GM12864 (cell line): ENCODE measurements at places on chromosomes 7 and 10.

GRCh38 chr10:11698691-11699549 lies 43.3 kb upstream of the ECHDC3 start:
- peak; percentile 68 for DNase-seq

DNA sequence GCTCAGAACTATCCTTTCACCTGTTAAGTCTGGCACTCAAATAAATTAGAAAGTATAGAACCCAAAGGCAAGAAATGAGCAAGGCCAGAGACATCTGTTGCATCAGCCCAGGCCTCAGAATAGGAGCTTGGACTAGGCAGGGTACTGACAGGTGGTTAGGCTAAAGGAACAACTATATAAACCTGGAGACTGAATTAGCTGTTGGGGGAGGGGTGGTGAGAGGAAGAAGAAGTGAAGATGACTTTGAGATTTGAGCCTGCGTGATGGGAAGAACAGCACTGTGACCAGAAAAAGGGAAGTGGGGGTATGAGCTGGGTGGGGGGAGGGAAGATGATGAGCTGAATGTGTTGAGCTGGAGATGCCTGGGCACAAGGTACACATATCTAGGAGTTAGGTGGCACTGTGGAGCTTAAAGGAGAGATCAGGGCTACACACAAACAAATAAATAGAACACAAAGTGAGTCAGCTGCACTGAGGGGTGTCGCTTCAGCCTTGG lies 244.7 kb downstream of the PTEN start:
- peak; percentile 95 for DNase-seq

DNA sequence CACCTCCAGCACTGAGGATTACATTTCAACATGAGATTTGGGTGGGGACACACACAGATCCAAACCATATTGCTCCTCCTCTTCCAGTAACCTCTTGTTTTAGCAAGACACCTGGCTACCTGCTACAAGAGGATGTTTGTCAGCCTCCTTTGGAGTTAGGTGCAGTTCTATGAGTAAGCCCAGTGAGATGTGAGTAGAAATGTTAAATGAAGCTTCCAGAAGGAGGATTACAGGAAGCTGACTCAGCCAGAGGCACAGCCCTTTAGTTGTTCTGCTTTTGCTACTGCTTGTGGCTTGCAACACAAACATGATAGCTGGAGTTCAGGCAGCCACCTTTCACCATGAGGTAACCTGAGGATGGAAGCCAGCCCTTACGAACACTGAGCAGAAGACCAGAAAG lies 382.7 kb upstream of the RNF32 start:
- DNase-seq = no peak

GRCh38 chr7:136655414-136655813 lies 213.0 kb upstream of the CHRM2 start:
- no peak for DNase-seq

DNA sequence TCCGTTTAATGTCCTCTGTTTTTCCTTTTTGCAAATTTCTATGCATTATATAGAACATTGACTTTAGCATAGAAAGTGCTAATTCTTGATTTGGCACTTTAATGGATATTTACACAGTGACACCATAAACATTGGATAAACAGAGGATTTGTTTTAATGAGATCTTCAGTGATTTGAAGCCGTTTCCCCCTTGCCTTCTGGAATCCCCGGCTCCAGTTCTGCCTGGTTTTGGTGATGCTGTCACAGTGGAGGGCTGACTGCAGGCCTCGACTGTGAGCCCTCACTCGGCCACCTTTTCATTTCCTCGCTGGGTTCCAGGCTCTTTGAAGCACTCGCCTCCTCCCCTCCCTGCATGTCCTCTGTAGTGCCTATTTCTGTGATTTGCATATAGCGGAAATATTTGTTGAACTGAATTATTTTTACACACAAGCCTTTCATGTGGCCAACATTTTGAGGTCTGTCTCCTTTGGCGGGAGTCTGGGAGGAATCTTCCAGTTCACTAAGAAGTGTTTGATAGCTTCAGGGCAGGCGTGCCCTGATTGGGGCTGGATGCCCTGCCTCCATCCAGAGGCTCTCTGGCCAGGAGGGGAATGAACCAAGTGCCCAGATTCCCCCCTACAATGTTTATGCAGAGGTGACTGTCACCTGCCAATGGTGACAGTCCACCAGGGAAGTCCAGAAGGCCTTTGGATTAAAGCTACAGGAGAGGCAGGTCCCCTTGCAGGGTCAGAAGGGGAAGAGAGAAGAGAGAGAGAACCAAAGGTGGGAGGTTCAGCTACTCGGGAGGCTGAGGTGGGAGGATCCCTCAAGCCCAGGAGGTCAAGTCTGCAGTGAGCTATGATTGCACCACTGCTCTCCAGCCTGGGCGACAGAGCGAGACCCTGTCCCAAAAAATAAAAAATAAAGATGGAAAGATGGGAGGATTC lies 67.5 kb downstream of the CUX1 start:
- peak; percentile 18 for DNase-seq

DNA sequence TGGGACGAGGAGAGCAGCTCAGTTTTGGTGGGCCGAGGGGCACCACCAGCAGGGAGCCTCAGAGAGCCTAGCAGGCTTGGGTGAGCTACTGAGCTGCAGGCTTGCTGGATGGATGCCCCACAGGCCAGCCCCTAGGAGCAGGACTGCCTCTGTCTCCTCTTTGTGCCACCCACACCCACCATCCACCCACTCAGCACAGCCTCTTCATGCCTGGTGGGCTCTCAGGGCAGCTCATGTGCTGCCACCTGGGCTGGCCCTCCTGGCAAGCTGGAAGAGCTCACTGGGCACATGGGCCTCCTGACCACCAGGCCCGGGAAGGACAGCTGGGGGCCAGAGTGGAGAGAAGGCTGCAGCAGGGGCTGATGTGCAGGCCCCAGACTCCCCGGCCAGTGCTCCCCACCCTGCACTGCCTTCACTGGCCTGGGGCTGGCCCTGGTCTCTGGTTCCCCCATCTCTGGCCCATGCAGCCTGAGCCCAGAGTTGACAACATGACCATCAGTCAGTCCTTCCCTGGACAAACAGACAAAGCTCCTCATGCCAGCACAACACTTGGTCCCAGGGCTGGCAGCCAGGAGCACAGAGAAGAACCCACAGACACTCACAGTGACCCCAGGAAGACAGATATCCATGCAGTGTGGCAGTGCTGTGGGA lies 8.2 kb downstream of the RASGEF1A start:
- DNase-seq = no peak

DNA sequence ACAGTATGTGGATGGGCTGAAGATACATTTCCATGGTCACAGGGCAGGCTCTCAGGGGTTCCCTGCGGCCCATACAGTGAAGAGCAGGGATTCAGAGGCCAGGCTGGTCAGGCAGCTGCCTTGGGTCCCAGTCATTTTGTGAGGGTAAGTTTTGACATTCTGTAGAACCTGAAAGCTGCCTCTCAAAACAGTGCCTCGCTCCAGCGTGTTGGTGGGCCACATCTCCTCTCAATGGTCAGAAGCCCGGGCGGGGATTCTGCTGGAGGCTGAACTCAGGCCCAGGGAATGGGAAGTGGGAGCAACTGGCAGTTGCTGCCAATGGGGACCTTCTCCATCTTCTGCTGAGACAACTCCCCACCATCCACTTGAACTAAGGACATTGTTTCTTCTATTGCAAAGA lies 190.0 kb downstream of the PTPN20 start:
- no peak for DNase-seq

DNA sequence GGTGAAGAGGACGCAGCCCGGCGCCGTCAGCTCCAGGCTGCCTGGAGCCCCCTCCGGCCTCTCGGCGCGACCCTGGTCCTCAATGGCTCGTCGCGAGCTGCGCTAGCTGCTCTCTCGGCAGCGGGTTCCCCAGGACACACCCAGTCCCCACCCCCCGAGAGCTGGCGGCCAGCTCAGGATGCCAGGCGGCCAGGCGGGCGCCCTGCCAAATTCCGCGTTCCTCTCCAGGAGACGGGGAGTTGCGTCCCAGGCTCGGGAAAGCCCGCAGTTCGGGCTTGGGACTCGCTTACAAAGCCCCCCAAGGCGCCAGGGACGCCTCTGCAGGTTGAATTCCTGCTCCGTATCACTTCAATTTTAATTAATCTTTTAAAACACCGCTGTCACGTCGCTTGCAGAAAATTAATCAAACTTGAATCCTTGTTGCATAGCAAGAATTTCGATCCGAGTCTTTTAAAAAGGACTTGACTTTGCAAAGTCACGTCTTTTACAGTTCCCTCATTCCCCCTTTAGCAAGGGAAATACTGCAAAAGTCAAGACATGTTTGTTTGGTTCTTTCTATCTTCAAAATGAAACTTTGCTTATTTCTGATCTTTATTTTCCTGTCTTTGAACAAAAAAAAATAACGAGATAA lies 28.2 kb downstream of the SKIDA1 start:
- DNase-seq = no peak

DNA sequence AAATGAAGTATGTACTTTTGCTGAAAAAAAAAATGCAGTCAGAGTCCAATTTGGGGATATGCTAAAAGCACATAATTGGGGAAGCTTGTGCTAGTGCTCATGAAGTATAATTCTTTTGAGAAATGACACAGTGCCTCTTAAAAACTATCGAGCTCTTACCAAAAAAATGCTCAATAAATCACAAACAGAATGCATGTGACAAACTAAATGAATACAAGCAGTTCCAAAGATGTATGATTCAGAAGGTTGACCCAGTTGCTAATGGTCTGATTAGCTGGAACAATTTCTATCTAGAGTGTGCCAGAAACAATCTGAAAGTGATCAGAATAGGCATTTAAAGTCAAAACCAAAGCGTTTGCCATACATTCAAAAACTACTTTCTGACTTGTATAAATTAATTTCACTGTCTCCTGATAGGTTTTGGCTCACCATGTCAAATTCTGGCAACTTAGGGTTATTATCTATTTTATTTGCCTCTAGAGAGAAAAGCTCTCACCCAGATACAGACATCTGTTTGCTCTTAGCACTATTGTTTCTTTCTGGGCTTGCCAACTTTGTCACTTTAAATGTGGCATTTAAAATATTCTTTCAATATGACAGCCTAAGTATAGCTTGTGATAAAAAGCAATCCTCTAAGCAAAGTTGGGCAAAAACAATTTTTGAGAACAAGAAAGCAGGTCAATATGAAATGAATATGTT lies 114.7 kb upstream of the AHR start:
- no peak for DNase-seq

GRCh38 chr10:27687743-27688142 lies 57.9 kb downstream of the MKX start:
- DNase-seq = no peak

DNA sequence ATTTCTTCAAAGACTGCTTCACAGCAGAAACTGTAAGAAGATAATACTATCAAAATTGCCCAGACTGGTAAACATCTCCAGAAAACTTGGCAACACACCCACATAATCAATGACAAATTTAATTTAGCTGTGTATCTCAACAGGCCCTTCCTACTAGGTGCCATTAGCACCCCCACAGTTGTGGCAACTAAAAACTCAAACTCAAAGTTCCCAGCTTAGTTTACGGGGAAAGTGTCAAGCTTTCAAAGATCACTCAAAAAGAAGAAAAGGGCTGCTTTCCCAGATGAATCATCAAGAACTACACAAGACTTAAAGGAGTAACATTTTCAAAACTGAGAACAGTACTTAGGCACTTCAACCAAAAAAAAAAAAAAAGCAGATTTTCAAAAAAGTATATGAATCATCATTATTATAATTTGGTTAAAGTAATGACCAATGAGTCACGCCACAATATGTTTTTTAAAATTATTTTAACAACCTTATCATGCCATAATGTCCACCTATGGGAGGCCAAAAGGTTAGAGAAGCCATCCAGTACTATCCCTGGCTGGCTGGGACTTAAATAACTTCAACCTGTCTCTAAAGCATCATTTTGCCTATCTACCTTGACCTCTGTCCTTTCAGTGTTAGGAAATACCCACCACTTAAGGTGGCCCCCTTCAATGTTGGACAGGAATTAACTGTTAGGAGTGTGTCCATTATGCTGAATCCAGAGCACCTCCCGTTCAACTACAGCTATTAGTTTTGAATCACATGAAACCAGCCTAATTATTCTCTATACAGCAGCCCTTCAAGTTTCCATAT lies 90.8 kb downstream of the ZFAND4 start:
- DNase-seq = no peak

- DNase-seq = no peak
Observed at GRCh38 chr10:91196268-91197048, 24.0 kb upstream of the PCGF5 start.

DNA sequence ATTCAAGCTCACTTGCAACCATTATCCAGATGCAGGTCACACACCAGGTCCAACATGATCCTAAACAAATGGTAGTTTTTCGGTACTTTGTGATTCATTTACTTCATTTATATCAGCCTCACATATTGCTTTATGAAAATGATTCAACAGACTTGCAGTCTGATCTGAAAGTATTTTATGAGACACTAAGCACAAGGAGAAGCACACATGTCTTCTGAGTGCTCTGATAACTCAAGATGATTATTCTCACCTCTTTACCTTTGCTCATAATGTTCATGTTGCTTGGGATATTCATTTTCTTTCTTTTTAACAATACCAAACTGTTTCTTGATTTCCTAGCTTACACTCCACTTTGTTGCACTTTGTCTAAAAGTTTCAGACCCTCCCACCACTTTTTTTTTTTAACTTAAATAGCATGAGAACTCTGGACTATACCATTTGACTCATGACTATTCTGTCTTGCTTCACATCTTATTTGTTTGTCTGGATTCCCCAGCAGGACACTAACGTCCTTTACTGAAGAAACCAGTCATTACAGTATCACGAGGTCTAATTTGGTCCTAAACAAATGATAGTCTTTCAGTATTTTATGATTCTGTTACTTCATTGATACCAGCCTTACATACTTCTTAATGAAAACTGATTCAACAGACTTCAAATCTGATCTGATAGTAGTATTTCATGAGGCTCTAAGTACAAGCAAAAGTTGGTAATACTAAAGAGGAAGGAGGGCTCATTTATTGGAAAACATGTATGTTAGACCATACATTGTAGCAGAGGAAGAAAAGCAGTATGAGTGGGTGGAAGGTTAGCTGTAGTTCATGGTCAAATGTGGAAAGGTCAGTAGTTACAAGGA lies 171.8 kb upstream of the AHR start:
- peak; percentile 57 for DNase-seq

DNA sequence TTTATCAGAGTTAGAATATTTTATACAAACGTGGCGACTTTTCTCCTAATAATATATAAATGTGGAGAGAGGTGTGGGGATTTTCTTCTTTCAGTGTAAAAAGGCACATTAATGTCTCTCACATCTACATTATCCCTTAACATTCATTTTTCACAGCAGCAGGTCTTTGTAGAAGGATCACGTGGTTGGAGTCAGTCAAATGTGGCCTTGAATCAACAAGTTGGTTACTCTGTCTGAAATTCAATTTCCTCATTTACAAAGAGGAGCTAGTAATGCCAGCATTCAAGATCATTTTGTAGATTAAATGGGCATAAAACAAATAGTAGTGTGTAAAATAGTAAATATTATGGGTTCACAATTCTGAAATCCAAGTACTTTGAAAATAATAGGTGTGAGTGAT lies 183.1 kb upstream of the SEMA3E start:
- DNase-seq = no peak

DNA sequence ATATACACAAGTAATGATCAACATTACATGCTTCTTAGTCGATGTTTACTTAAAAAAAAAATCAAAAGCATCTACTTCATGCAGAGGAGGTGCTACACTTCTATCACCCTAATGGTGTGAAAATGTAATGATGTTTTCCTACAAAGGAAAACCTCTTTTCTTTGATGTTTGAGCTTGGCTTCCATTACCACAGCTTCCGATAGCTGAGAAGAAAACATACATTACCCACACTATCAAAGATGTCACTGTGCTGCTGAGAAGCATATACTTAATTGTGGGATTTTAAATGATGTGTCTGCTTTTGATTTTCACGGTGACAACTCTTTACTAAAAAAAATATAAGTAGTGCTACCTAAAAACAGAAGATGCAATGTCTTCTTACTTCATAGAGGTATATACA lies 200.2 kb upstream of the PHF14 start:
- DNase-seq = no peak

GRCh38 chr7:132137681-132138080 lies 438.6 kb downstream of the PLXNA4 start:
- DNase-seq = no peak
